NCI-H1105 treated with DMSO at 0.1 percent for 48 hours (cell line): ENCODE measurements at places on chromosomes 5 and 9.

DNA sequence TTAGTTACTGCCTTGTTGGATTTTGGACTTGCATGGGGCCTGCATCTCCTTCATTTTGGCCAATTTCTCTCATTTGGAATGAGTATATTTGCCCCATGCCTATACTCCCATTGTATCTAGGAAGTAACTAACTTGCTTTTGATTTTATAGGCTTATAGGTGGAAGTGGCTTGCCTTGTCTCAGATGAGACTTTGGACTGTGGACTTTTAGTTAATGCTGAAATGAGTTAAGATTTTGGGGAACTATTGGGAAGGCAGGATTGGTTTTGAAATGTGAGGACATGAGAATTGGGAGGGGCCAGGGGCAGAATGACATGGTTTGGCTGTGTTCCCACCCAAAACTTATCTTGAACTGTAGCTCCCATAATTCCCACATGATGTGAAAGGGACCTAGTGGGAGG, 42.5 kb upstream of the SMARCA2 start:
- DNase-seq, result no peak

DNA sequence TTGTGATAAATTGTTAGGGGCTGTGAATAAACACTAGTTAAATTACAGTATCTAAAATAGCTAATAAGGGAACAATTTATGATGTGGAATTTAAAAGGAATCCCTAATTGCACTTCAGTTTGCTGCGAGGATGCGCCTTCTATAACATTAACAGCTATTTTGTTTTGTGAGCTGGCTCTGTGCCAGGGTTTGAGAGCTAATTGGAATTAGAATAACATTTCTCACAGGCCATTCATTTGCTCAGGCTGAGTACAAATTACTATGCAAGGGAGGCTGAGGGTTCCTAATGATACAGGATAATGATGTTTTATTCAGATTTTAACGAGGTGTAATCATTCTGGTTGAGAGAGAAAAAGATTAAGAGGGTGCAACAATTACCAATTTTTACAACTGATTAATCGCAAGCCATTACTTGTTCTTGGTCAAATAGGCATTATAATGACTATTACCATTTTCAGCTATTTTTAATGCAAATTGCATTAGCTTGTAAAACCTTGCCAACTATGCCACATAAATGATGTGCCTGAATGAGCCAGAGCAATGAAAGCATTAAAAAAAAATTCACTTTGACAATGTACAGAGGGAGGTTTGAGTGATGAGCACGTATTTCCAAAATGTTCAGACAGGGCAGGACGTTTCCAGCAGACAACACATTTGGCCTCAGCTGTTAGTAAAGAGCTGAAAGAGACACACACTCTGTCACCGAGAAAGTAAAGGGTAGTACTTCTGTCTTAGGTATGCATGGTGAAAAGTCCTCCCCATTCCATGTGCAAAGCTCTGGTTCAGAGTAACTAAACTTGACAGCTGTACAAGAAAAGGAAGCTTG, 576.5 kb downstream of the TLE1 start:
- DNase-seq, result peak; percentile 94

- DNase-seq, result no peak
Measured at GRCh38 chr9:88710449-88710848, 175.5 kb downstream of the NXNL2 start.

- DNase-seq, result no peak
Measured at GRCh38 chr9:108466304-108466703, 389.5 kb downstream of the ACTL7B start.

- DNase-seq, result no peak
Measured at GRCh38 chr9:34997379-34997781, 7.8 kb downstream of the DNAJB5 start.

GRCh38 chr9:4985386-4986266, 554 bp downstream of the JAK2 start:
- DNase-seq, result peak; percentile 47

GRCh38 chr5:10632110-10632761, 68.4 kb downstream of the ANKRD33B start:
- no peak for DNase-seq
